ENCODE measurements at places on chromosomes 7 and 10.

DNA sequence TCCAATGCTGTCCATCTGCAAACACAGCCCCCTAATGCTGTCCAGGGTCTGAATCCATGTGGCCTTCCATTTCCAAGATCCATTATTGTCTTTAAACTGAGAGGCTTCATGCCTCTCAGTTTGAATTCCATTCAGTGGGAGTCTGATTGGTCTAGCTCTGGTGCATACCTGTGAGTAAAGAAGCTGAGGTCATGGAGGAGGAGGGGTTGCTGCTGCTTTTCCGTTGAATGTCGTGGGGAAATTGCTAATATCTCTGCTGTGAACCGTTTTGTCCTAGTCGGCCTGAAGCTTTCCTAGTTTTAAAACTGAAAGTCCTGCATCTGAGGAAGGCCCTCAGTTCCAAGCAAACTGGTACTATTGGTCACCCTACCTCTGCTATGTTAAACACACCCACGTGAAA lies 17.7 kb downstream of the SH2D4B start:
- DNase-seq: no peak

DNA sequence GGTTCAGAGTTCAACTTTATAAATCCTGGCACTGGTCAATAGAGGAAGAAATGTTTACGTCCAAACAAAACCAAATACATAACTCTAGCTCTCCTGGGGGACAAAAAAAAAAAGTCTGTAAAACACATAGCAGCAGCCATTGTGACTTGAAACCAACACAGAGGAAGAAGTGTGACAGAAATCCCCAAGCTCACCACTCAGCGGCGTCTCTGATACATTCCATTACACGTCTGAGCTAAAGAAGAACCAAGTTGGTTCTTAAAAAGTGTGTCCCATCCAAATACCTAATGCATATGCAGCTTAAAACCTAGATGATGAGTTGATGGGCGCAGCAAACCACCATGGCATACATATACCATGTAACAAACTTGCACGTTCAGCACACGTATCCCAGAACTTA lies 58.3 kb upstream of the NANOS1 start:
- no peak for DNase-seq

DNA sequence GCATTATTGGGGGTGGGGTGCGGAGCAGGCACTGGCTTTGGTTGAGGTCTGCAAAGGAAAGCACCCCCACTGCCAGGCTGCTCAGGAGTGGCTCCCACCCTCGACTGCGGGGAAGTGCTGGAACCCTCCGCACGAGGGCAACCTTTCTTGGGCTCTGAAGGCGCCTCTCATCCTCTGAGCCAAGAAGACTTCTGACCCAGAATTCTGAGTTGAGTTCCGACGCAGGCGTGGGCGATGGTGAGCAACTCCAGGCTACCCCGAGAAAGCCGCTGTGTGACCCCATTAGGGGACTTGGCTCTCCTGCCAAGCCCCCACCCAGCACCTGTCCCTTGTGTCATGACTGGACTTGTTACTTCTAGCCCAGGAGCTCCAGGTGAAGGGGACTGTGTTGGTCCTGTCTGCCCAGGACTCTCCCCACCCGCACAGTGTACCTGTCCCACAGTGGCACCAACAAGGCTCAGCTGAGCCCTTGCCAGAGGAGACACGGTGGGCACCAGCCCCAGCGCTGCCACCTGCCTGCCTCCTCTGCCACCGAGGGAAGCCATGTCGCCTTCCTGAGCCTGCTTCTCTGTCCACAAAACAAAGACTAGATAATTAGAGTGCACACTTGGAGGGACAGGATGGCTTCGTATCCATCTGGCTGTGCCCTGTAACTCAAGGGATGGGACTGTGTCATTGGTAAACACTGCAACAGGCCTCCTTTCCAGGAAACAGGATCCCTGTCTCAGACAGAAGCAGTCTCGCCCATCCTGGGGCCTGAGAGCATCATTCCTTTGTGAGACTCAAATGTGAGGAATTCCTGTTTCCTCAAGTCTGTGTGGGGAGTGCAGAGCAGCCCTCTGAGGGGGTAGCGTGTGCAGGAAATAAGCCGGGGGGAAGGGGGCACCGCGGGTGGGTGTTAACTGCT lies 128.8 kb downstream of the LHPP start:
- no peak for DNase-seq

GRCh38 chr7:26657686-26658388 lies 206.6 kb downstream of the SKAP2 start:
- peak; percentile 98 for DNase-seq

- DNase-seq: no peak
Measured at GRCh38 chr10:21336476-21337170, 188.9 kb downstream of the SKIDA1 start.

DNA sequence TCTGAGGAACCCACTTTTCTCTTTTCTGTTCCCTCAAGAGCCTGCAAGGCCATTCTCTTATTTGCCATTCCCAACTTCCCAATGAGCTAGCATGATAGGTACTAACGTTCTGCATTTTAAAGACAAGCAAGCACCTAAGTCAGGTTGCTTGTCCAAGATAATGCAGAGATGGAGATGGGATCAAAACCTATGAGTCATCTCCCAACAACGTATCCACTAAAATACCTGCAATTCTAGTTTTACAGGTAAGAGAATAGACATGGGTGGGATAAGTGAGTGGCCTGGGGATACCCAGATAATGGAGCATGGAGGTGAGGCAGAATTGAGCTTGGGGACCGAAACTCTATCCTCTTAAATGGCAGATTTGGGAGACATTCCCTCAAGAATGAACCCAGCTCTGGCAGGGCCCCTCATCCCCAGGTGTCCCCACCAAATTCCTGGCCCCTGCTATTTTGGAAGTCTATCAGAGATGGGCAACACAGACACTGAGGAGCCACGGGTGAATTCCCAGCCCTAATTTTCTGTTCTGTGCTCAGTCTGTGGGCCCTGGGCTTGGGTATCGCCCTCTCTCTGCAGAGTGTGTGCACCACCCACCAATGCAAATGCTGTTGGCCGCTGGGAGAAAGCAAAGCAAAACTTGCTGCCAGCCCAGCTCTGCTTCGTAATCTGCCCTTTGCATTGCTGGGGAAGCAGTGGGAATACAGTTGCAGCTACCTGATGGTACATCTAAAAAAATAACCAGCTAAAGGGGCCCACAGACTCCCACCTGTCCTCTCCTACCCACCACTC lies 98.3 kb downstream of the KCNMA1 start:
- no peak for DNase-seq

GRCh38 chr7:106535234-106535932 lies 125.6 kb downstream of the CCDC71L start:
- no peak for DNase-seq

DNA sequence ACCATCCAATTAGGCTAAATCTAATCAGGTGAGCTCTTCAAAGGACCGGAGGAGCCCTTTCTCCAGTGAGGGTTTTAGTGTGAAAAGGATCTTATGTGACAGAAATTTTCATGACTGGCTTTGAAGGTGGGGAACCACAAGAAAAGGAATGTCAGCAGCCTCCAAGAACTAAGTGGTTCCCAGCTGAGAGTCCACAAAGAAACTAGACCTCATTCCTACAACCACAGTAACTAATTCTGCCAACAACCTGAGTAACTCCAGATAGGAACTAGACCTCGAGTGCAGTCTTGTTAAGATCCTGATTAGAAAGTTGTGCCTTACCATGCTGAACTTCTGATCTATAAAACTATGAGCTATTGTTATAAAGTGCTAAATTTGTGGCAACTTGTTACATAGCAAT lies 51.3 kb downstream of the PCLO start:
- no peak for DNase-seq

GRCh38 chr7:27241189-27242056 lies 1.2 kb upstream of the EVX1 start:
- DNase-seq: no peak

GRCh38 chr10:34524369-34525091 lies 290.6 kb downstream of the PARD3 start:
- no peak for DNase-seq

- DNase-seq: no peak
Measured at GRCh38 chr10:61750943-61751471, 88.3 kb downstream of the CABCOCO1 start.

GRCh38 chr7:152583006-152583405 lies 92.9 kb downstream of the XRCC2 start:
- DNase-seq: no peak

DNA sequence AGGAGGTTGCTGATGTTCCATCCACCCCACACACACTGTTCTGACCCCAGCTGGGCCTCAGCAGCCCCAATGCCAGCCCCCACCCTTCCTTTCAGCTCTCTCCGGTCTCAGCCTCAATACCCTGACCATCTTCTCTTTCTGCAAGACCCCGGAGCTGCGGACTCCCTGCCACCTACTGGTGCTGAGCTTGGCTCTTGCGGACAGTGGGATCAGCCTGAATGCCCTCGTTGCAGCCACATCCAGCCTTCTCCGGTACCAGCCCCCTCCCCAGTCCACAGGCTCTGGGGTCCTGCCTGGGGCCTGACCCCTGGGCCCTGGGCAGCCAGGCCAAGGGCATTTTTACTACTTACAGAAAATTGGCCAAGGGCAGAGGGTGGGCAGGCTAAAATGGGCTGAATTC lies 2.6 kb downstream of the RGR start:
- DNase-seq: no peak

DNA sequence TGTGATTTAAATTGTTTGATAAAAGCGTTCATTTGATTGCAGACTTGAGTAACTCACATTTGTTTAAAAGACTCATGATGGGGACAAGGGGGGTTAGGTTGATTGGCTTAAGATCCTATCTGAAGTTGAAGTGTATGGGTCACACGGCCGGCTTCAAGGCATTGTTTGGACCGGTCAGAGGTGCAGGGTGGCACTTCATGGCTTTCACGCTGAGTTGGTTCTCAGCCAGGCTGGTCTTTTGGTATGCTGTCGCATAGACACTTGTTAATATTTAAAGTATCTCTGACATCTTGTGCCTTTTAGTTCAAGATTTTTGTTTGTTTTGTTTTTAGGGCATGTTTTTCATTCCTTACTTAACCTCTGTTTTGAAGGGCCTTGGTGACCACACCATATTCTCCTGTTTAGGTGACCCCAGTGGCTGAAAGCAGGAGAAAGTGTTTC lies 58.1 kb downstream of the CCNY start:
- DNase-seq: no peak

DNA sequence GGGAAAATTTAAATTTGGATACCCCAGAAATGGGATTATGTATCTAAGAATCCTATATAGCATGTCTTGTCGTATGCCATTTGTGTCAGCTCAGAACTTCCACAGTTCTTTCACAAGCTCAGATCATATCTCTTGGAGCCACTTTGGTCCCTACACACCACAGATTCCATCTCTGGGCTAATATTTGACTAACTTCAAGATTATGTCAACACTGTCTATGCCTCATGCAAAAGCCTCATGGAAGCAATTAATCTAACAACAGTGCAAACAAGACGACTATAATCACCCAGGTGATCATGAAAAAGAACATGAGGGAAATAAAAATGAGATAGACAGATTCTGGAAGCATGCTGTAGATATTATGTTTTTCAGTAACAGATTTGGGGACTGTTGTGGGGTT lies 189.1 kb downstream of the LRRTM3 start:
- DNase-seq: no peak

DNA sequence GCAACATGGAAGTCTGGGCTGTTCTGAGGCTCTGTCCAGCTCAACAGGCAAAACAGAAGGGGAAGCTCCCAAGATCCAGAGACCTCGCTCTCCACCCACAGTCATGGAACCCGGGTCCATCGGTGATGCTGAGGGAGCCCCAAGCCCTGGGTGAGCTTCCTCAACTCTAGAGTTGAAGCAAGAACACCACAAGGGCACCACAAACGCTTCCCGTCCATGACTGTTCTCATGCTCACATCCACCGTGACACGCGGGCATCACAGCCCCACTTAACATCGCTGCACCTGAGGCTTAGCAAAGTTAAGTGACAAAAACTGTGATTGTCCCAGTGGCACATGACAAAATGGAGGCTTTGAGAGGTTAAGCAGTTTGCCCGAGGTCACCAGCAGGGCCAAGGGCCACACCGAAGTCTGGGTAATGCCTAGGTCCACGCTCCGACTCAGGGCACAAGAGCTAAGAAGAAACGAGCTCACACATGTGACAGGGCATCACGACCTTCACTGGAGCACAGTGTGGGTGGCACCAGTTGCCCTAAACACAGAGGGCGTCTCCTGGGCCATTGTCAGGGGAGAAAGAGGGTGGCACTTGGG lies 110.6 kb downstream of the OAT start:
- no peak for DNase-seq

DNA sequence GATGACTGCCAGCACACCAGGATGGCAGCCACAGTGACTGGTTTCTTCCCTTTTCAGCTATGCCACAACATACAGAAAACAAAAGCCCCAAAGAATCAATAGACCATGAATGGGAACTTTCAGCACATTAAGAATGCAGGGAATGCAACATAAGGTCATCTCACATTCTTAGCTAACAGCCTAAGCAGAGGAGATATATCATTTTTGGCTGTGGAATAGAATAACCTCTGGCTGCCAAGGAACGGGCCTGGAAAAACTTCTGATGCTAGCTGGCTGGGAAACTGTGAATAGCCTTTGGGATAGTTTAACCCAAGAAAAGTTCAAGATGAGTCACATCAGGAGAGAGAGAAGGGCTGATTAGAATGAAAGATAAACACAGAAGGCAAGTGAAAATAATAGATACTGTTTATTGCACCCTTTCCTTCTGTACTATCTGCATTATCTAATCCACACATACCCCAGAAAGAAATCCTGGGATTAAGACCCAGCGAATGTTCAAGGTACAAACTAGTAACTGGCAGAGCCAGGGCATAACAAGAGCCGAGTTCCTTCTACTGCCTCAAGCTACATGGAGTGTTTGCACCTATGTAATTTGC lies 169.2 kb downstream of the SEMA3A start:
- no peak for DNase-seq

- no peak for DNase-seq
Measured at GRCh38 chr7:28211006-28211405, 30.4 kb upstream of the JAZF1 start.

GRCh38 chr10:29567003-29567402 lies 67.8 kb downstream of the SVIL start:
- peak; percentile 51 for DNase-seq

DNA sequence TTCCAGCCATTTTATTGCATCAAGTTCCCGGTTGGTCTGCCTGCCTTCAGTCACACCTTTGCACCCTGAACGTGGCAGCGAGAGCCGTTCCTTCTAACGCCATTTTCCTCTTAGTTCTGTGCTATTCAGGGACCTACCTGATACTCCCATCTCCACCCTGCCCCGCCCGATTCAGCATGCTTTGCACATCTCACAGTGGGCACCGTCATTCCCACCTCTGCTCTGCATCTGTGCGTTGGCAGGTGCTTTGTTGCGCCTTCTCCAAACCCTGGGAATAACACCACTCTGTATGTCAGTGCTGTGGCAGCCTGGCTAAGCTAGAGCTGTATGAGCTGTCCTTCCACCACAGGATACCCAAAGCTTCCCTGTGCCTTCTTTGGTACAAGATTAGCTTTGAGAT lies 96.8 kb downstream of the ACTR3B start:
- DNase-seq: no peak

DNA sequence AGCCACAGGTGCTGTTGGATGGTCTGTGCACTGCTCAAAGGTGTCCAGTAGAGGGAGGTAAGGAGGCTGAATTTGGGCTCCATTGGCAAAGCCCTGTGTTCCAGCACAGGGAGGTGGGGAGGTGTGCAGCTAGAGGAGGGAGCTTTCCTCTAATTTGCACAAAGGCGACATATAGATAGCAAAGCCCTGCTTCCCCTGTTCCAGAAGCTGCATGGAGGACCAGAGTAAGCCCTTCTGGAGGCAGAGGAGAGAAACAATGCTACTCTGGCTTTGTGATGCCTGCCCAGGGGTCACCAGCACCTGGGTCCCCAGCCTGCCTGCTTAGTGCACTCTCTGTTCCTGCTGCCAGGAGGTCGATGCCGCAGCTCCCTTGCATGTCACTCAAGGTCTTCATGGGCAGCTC lies 3.4 kb upstream of the ARHGAP22 start:
- DNase-seq: no peak
